CD8-positive, alpha-beta memory T cell (primary cell): ENCODE measurements at places on chromosomes 4 and X. TPM values are rescaled to one million over a fixed set of nuclear protein-coding genes. Genes with fewer than 3 reads are reported as not detected.

OTC gene
- not detected for total RNA-seq

UBQLN2 gene
- 29.3 TPM for total RNA-seq

GRCh38 chr4:37928426-37929416, 31.5 kb upstream of the PTTG2 start:
- DNase-seq: no peak

- DNase-seq: no peak
These were observed 61.5 kb downstream of the ELF4 start for GRCh38 chrX:130048686-130049222.

DNA sequence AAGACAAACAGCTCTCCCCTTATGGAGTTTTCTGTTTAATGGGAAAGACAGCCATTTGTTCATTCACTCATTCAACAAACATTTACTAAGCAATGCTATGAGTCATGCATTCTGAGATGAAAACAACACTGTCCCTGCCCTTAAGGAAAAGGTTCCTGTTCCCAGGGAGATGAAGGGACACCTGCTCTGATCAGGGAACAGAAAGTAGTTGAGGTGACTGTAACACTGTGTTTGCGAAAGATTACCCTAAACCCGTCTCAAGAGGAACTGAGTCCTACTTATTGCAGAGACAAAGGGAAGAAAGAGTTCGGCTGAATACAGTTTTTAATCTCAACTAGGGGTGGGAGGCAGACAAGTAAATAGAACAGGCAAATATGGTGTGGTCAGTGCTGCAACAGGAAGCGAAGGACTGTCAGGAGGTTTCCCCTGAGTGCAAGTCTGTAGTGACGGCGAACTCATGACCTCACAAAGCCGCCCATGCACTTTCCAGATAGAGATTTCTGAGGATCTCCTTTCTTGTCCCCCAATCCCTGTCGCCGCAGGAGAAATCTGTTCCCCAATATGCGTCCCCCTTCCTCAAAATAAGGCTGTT, 712 bp downstream of the STX18 start:
- peak; percentile 14 for DNase-seq

DNA sequence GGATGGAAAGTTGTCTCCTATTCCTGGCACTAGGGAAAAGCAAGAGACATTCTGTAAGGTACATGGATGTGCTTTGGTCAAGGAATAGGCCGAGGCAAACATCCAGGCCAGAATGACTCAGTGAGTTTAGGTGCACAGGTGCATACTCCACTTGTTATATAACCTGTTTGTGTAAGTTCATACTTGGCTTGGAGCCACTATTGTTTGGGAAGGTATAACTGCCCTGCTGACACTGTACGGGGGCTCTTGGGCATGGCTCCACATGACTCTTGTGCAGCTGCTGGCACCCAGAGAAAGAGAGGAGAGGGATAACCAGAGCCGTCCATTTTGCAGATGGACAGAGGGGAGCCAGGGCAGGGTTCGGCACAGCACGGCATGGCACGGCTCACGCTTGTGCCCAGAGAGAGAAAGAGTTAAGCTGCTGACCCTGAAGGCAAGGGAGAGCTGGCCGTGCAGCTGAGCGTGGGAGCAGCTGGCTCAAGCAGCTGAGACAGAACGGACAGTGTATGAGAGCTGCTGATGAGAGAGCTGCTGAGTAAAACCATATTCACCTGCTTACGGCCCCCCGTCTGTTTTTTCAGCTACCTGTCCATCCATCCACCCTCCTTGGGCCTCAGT, 98.0 kb downstream of the SLC2A9 start:
- DNase-seq: no peak

GRCh38 chrX:639151-639550, 8.6 kb downstream of the SHOX start:
- DNase-seq: no peak

GRCh38 chr4:52358883-52359321, 300.2 kb downstream of the USP46 start:
- no peak for DNase-seq

DNA sequence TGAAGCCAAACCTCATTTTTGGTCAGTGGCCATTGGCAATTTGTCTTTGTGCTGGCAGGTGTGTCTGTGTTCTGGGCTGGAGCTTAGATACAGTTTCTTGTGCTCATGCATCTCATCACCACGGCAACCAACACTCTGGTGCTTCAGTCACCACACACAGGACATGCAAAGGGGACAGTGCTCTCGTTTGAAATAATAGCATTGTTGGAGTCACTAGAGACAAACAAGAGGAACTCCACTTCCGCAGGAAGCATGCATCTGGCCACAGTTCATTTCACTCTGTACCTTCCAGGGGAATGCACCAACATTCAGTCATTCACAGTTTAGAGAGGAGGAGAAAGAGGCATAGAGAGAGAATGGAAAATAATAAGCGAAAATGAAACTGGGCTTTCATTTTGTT, 267.4 kb downstream of the ANK2 start:
- DNase-seq: no peak

ADGRL3 gene
- not detected for total RNA-seq

PPP2R2C gene
- total RNA-seq: not detected

DNA sequence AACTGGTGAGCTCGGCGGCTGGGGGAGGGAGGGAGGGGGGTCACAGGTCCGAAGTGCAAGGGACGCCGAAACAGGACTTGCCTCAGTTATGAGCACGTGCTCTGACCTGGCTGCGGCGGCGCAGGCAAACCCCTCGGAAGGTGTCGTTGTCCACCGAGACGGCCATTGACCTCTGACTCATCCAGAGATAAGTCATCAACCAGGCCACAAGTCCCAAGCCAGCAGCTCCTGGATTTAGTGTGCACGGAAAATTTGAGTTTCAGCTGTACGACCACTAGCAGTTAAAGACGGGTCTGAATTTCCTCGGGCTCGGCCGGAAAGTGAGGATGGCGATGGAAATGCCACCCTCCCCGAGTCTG, 674 bp downstream of the SH3D19 start:
- DNase-seq: no peak
